Activated CD4-positive, alpha-beta T cell treated with anti-CD3 and anti-CD28 coated beads, Interleukin-2, amount 10 ng/mL, durations not matched to agents 7 days and 5 days (primary cell): ENCODE measurements at places on chromosomes 12 and 14. TPM values are rescaled to one million over a fixed set of nuclear protein-coding genes. Genes with fewer than 3 reads are reported as not detected.

DNA sequence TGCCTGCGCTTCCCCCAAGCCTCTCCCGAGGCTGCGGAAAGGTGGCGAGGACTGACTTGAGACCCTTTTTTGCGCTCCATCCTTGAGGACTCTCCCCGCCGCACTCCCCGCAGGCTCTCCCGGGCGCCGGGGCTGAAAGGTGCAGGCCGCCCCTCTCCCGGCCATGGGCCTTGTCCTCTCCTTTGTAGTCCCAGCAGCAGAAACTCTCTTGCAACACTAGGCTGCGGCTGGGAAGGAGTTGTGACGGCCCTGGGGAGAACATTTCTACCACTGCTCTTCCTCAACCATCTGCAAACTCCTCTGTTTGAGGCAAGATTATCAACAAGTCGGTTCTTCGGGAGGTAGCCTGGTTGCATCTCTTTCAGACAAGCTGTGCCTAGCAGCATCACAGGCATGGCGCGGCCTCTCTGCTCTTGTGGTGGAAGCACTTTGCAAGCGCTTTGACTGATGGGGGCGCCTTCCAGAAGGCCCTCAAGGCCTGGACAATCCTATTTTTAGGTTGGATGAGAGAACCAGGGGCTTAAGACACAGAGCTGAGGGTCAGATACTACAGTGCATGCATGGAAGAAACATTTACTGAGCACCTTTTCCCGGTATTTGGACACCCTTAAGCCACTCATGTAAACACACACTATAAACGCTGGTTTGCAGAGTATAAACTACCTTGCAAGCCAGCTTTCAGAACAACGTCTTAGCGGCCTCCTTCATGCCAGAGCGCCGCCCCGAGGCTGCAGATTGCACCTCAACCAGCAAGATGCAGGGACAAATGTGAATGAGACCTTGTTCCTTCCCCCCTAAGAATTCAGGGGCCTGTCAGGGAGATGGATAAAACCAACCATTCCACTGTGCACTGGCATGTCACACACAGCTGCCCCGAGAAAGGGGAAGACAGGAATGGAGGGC is 1.2 kb upstream of the PRIMA1 start:
- H3K4me1 ChIP-seq, result peaks cover 4% of the 10 kb centered on the region
- H3K36me3 ChIP-seq, result no peaks in the 10 kb centered on the region
- no peak for DNase-seq
- no peak overlapping the region for H3K4me3 ChIP-seq
- no peak overlapping the region for H3K27ac ChIP-seq
- peaks cover 66% of the 10 kb centered on the region for H3K27me3 ChIP-seq

- peaks cover 2% of the 10 kb centered on the region for H3K27me3 ChIP-seq
- H3K4me1 ChIP-seq, result no peaks in the 10 kb centered on the region
- H3K27ac ChIP-seq, result no peak overlapping the region
- no peaks in the 10 kb centered on the region for H3K36me3 ChIP-seq
- no peak overlapping the region for H3K4me3 ChIP-seq
Observed at GRCh38 chr12:64029013-64029857, 184.7 kb downstream of the SRGAP1 start.

DNA sequence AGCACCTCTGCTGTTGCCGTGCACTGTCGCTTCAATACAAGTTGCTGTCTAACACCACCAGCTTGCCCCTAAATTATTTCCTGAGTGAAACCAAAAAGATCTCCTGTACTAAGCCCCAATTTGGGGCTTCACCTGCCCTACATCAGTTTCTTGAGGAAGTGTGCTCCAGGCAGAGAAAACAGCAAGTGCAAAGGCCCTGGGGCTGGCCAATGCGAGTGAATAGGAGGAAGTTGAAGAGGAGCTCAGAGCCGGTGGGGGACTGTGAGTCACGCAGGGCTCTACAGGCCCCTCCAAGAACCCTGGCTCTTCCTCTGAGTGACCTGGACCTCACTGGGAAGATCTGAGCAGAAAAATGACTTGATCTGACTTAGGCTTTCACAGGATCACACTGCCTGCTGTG is 117.2 kb downstream of the IPO8 start:
- H3K27ac ChIP-seq, result no peak overlapping the region
- no peaks in the 10 kb centered on the region for H3K36me3 ChIP-seq
- no peaks in the 10 kb centered on the region for H3K4me1 ChIP-seq
- DNase-seq, result no peak
- no peaks in the 10 kb centered on the region for H3K27me3 ChIP-seq
- no peak overlapping the region for H3K4me3 ChIP-seq

- H3K4me1 ChIP-seq, result no peaks in the 10 kb centered on the region
- H3K4me3 ChIP-seq, result no peak overlapping the region
- peaks cover 36% of the 10 kb centered on the region for H3K36me3 ChIP-seq
- no peak for DNase-seq
Observed at GRCh38 chr14:75092698-75093097, 23.3 kb downstream of the ZC2HC1C start.

DNA sequence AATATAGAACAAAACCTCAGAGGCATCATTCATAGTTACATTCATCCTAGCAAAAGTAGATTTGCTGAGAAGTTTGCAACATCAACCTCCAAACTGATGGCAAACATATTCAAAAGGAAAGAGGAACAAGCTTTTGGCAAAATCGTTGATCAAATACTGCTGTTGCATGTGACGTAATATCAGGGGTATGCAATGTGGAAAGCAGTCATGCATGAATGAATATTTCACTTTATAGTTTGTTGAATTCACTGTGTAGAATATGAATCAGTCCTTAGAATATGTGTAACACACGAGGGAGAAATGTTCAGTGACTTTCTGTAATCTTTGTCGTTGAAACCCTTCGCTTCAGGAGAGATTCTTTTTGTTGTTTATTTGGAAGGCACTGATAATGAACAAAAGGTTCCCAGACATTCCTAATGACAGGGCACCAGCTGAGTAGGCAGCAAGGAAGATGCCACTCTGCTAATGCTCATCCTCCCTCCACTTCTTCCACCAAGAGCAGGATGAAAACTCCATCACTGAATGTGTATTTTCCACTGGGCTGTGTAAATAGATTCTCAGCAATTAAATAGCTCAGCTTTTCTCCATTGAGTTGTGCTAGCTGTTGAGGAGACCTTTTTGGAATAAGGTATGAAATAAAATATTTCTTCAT is 126.1 kb downstream of the PELI2 start:
- no peak for DNase-seq
- no peaks in the 10 kb centered on the region for H3K4me1 ChIP-seq
- H3K4me3 ChIP-seq, result no peak overlapping the region

GRCh38 chr12:62893276-62893675 is 41.7 kb downstream of the PPM1H start:
- DNase-seq, result no peak

GRCh38 chr14:95323917-95324316 is 4.2 kb upstream of the CLMN start:
- H3K4me1 ChIP-seq, result peaks cover 4% of the 10 kb centered on the region
- no peak overlapping the region for H3K4me3 ChIP-seq
- DNase-seq, result no peak
- H3K27me3 ChIP-seq, result peaks cover 31% of the 10 kb centered on the region
- no peak overlapping the region for H3K27ac ChIP-seq
- no peaks in the 10 kb centered on the region for H3K36me3 ChIP-seq

GZMB gene
- total RNA-seq, result 105 TPM
